ENCODE measurements at places on chromosomes 2 and 18.
A peak's percentile ranks its signal among the peaks of the same experiment; 100 is the strongest.

DNA sequence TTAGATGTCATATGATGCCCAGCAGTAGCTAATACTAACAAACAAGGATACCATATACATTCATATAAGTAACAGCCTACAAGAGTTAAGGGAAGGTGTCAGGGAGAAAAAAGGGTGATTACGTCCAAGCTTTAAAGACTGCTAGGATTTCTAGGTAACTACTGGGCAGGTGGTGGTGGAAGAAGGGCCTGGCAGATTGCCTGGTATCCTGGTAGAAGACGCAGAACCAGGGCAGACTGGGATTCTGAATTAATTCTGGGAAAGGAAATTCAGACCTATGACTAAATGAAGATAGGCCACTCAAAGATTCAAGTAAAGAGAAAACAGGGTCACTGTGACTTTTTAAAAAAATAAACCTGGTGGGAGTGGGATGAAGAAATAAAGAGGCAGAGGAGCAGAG lies 31.9 kb downstream of the NDUFA10 start:
- no peak for DNase-seq

DNA sequence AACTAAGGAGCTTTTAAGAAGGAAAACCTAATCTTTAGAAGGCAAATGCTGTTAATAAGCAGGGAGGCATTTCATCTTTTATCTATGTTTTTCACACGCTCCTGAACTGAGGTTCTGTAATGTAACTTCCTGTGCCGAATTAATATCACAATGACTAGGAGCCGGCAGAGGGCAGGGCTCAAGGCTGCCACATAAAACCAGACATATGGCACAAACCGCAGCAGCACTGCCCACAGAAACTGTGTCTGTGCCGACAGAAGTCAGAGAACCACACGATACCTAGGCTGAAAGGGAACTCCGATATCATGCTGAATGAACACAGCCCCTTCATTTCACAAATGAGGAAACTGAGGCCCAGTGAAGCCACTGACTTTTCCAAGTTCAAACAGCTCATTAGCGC lies 112.1 kb downstream of the EIPR1 start:
- DNase-seq = no peak

GRCh38 chr2:158142165-158142564 lies 40.5 kb downstream of the UPP2 start:
- DNase-seq = no peak

DNA sequence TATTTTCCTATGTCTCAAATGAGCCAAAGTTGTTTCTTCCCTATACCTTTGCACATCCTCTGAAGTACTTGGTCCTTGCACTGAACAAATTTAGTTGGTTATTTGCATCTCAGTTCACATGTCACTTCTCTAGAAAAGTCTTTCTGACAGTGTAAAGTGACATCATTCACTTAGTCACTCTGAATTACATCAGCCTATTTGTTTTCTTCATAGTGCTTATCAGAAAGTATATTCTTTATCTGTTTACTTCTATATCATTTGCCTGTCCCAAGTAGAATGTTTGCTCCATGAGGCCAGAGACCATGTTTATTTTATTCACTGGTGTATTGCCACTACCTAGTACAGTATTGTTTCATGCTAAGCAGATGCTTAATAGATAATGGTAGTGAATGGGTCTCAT lies 173.7 kb downstream of the HNMT start:
- DNase-seq = no peak

- DNase-seq = no peak
Measured at GRCh38 chr2:240974771-240975572, 23.4 kb upstream of the SNED1 start.

DNA sequence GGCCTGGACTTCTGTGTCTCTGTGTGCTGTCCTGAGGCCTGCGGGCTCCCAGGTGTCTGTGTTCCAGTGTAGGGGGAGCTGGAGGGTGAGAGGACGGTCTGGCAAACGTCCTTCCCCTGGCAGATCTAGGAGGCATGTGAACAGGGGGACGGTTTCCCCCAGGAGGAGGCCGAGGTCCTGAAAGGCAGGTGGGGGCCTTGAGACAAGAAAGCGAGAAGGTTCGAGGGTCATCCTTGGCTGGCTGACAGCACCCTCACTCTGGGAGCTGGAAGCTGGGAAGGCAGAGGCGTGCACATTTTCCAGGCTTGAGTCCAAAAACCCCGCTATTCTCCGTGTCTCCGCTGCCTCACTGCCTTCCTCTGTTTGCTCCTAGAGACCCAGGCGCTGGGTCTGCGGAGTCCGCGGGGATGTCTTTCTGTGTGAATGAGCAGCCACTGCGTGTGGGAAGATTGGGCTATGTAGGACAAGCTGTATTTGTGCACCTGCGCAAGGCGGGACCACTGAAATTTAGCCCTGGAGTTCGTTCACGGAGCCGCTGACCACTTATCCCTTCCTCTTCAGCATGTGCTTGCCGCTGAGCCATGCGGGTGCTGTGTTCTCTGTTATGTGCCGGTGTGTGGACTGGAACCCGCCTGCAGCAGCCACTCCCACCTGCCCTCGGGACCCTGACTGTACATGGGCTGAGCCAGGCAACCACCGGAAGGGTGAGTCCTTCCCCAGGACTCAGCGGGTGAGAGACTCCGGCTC lies 43.7 kb downstream of the TWIST2 start:
- DNase-seq = no peak

GRCh38 chr2:68812251-68812650 lies 58.9 kb downstream of the BMP10 start:
- DNase-seq = no peak

- DNase-seq = peak; percentile 68
Measured at GRCh38 chr2:70029814-70030409, 57.4 kb upstream of the PCBP1 start.

- no peak for DNase-seq
Measured at GRCh38 chr18:27312153-27312552, 127.0 kb upstream of the CHST9 start.

- no peak for DNase-seq
Measured at GRCh38 chr2:7841751-7842150, 840.1 kb upstream of the ID2 start.

DNA sequence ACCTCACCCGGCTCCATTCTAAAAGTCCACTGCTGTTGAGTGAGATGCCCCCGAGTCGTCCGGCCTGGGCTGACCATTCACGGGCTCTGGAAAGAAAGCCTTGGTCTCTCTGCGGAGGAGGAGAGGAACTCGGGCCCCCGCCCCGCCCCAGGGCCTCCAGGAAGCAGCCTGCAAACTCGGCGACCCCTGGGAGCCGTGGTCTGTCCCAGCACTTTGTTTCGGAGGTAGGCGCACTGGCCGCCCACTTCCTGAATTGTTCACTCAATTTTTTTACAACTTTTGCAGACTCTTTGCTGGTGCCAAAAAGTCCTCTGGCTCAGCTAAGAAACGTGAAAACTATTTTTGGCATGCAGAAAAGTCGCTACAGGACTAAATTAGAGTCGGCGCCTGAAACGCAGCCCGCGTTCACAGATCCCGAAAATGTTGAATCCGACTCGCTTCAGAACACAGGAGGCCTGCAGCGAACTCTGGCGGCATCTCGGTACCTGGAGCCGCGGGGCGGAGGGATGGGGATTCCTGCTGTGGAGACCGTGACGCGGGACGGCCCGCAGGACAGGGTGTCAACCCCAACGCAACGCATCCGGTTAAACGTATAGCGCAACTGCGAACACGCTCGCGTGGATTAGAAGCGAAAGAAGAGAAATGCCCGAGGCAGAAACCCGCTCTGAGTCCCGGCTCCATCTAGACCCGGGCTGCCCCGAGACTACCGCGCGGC lies 1.5 kb downstream of the PXDN start:
- DNase-seq = peak; percentile 75

- no peak for DNase-seq
Measured at GRCh38 chr2:215487002-215487372, 51.1 kb upstream of the FN1 start.

- DNase-seq = no peak
Measured at GRCh38 chr2:67075530-67076238, 321.4 kb upstream of the ETAA1 start.

- no peak for DNase-seq
Measured at GRCh38 chr2:130737592-130737991, 8.7 kb downstream of the GPR148 start.

GRCh38 chr2:172904236-172904635 lies 168.6 kb downstream of the RAPGEF4 start:
- DNase-seq = no peak

- no peak for DNase-seq
Measured at GRCh38 chr2:100301881-100302584, 20.3 kb downstream of the LONRF2 start.

DNA sequence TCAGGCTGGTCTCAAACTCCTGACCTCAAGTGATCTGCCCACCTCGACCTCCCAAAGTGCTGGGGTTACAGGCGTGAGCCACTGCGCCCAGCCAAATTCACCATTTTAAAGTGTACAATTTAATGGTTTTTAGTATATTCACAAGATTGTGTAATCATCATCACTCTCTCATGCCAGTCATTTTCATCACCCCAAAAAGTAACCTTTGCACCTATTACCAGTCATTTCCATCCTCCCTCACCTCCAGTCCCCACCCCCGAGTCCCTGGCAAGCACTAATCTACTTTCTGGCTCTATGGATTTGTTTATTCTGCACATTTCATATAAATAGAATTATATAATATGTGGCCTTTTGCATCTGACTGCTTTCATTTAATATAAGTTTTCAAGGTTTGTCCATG lies 10.8 kb downstream of the PCBP1 start:
- DNase-seq = no peak

- no peak for DNase-seq
Measured at GRCh38 chr2:22382479-22383169, 1002.4 kb upstream of the KLHL29 start.

DNA sequence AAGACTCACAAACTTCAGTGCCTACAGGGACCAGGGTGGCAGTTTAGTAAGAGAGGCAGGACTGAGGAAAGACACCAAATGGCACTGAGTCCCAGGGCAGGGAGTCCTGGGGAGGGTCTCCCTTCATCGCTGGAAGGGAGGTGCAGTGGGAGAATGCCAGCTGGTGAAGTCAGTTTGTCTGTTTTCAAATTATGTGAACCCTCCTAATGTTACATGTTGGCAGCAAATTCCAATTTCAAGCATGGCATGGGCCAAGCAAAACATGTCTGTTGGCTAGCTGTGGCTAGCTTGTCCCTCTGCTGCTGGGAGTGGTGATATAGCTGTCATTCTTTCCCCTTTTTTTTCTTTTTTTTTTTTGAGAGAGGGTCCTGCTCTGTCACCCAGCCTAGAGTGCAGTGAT lies 55.9 kb upstream of the HAAO start:
- DNase-seq = no peak

DNA sequence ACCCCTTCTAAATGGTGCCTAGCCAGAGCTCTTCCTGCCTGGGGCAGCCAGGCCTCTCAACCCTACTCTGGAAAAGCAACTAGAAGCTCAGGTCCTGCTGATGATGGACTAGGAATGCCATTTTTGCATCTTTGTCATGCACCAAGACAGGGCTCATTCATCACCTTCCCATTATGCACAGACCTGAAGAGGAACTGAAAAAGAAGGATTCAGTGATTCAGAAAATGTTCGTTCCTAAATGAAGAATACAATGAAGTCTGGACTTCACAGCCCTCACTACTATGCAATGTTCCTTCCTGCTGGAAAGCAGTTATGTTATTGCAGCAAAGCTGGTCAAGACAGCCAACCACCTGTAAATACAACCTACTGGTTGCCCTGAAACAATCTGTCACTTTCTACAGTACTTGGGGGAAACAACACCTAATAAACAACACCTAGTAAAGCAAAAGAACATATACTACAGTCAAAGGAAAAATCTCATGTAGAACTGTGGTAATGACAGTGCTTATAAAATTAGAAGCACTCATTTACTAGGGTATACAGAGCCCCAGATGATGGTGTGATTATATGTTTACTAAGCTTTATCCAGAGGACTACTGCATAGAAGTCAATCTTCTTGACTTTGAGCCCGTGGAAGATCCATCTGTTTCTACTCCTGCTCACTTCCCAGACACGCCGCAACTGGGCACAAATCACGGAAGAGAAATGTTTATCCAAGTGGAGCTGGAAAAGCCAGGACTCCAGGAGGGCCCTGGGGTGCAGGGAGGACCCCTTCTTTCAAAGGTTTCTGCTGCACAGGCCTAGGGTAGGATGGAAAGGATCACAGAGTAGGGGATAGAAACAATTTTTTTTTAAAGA lies 103.1 kb upstream of the THOC1 start:
- no peak for DNase-seq

- DNase-seq = no peak
Measured at GRCh38 chr2:12577091-12577490, 139.6 kb upstream of the TRIB2 start.

- DNase-seq = no peak
Measured at GRCh38 chr2:203080447-203081045, 65.9 kb downstream of the NBEAL1 start.

DNA sequence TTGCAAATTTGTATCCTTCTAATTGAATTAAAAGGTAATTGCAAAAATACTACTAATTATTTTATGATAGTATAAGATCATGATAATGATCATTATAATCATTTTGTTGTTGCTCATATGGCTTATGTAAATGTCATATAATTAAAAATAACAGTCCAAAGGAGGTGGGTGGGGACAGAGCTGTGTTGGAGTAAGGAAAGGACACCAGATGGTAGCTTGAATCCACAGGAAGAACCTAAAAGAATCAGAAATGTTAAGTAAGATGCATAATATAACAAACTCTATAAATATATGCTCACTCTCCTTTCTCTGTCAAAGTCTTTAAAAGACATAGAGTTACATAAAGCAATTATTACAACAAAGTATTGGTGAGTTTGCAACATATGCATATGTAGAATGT lies 650.7 kb upstream of the HS6ST1 start:
- no peak for DNase-seq

- no peak for DNase-seq
Measured at GRCh38 chr2:31606509-31606908, 25.8 kb upstream of the SRD5A2 start.

GRCh38 chr2:85309699-85310321 lies 18.0 kb downstream of the TGOLN2 start:
- DNase-seq = no peak

DNA sequence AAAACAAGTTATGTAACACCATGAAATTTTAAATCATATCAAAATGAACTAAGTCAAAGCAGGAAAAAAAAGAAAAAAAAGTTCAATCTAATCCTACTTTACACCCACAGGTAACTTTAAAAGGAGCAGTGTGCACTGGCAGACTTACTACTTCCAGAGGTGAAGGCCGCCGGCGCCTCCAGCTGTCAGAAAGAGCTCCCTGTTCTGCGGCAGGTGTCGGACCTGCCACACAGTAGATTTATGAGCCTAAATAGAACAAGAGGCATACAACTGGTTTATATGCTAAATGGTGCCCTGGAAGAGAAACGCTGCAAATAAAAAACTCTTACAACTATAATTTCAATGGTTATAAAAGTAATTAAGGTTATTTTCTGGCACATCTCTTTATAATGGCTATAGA lies 23.1 kb upstream of the PNO1 start:
- no peak for DNase-seq

- no peak for DNase-seq
Measured at GRCh38 chr18:48803518-48803917, 147.2 kb downstream of the SMAD7 start.

Data from A172 (cell line).